ENCODE measurements at places on chromosomes 4 and X.

- DNase-seq, result no peak
Measured at GRCh38 chr4:2457481-2458295, 11.2 kb upstream of the RNF4 start.

- DNase-seq, result peak; percentile 58
Measured at GRCh38 chr4:38387819-38388218, 276.2 kb upstream of the KLF3 start.

DNA sequence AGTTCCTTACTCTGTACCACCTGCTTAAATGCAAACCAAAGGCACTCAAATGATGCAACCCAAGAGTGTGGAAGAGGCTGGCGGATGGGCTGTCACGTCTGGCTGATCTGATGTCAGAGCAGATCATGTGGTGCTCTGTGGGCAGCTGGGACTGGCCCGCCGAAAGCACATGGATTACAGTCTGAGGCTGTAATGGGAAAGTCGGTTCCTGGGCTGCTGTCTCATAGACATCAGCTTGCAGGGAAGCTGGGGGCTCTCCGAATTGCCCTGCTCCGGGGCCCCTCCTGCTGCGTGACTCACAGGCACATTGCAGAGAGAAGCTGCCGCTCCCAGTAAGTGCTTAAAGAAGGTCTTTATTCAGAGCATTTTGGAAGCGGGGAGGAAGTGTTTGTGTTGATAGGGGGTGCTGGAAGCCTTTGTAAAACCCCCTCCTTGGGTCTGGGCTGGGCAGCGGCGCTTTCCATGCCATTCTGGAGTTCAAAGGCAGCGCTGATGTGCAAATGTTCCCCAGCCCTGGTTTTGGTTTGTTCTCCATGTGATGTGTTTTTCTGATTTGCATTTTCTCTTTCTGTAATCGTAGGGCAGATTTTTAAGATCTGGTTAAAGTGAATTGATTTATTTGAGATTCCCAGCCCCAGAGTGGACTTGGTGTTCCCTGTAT lies 181.1 kb downstream of the LARP7 start:
- peak; percentile 85 for DNase-seq

DNA sequence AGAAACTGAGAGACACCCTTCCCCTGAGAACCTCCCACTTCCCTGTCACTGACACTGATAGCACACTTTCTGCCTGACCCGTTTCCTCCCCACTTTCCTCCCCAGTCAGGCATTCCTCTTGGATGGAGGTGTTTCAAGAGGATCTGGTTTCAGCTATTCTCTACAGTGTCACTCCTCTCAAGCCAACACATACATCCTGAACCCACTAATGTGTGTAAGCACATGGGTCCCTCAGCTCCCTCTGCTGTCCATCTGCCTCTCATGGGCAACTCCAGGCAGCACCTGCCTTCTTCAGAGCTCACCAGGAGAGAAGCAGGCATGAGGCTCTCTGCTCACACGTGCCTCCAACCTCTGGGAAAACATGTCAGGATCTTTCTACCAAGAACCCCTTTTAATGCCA lies 207.6 kb downstream of the NAF1 start:
- DNase-seq, result no peak

GRCh38 chr4:139666735-139667281 lies 1.2 kb downstream of the MGST2 start:
- peak; percentile 52 for DNase-seq

- DNase-seq, result no peak
Measured at GRCh38 chrX:100964362-100964761, 5.1 kb upstream of the ARL13A start.

- DNase-seq, result no peak
Measured at GRCh38 chr4:39103291-39103690, 41.3 kb downstream of the KLHL5 start.

GRCh38 chr4:57102050-57102624 lies 8.0 kb downstream of the IGFBP7 start:
- DNase-seq, result peak; percentile 86

DNA sequence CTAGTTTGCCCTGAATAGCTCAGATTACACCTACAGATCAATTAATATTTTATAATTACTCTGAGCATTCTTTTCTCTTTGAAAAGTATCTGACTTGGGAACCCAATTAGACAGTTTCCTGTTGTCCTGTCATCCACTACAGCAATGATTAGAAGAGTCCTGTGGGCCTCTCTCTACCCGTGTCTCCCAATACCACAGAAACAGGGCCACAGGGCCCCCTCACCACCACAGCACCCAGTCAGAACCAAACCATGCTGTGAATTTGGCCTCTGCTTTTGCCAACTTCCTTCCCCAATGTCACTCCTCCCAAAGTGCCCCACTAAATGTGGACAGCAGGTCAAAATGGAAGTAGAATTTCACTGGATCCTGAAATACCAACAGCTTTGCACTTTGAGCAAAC lies 10.3 kb downstream of the USP46 start:
- DNase-seq, result no peak

DNA sequence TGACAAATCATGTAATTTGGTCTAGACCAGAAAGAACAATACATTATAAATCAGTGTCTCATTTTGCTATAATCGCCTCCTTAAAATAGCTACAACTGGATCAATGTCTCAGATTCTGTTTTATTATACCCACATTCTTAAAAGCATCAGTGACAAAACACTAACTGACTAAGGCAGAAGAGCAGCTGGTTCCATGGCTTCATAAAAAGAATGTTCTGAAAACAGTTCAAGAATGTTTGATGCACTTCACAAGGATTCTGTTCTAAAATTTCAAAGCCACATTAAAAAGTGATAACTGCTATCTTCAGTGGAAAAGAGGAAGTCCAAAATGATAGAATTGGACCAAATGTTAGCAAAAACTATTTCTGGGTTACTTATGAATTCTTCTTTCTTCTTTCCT lies 69.8 kb downstream of the COL25A1 start:
- no peak for DNase-seq

DNA sequence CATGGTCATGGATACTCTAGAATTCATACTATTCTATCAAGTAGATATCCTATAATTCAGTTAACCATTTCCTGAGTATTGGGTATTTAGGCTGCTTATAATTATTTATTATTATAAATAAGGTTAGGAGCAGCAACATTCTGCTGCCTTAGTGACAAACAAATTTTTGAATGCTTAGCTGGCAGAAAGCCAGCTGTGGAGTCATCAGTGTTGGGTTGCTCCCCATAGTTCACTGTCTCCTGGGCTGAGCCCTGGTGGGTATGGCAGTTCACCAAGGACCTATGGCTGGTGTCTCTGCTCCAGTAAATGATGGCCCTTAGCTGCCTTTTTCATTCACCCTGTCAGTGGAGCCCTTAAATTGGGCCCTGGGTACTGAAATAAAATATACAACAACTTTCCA lies 61.8 kb downstream of the SMARCA5 start:
- no peak for DNase-seq

DNA sequence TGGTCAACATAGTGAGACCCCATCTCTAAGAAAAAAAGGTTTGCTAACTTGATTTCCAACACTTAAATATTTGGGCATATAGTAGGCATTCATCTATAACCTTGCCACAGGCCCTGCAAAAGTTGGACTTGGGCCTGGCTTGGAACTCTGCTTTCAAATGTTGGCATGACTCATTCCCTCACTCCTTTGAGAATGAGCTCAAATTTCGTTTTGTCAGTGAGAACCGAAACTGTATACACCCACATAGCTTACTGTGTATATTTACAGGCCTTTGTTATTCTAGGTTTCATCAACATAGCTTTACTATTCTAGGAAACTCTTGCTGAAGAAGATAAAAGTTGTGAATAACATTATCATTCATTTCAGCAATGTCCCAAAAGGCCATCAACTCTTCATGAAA lies 88.7 kb upstream of the ELOVL6 start:
- peak; percentile 78 for DNase-seq

DNA sequence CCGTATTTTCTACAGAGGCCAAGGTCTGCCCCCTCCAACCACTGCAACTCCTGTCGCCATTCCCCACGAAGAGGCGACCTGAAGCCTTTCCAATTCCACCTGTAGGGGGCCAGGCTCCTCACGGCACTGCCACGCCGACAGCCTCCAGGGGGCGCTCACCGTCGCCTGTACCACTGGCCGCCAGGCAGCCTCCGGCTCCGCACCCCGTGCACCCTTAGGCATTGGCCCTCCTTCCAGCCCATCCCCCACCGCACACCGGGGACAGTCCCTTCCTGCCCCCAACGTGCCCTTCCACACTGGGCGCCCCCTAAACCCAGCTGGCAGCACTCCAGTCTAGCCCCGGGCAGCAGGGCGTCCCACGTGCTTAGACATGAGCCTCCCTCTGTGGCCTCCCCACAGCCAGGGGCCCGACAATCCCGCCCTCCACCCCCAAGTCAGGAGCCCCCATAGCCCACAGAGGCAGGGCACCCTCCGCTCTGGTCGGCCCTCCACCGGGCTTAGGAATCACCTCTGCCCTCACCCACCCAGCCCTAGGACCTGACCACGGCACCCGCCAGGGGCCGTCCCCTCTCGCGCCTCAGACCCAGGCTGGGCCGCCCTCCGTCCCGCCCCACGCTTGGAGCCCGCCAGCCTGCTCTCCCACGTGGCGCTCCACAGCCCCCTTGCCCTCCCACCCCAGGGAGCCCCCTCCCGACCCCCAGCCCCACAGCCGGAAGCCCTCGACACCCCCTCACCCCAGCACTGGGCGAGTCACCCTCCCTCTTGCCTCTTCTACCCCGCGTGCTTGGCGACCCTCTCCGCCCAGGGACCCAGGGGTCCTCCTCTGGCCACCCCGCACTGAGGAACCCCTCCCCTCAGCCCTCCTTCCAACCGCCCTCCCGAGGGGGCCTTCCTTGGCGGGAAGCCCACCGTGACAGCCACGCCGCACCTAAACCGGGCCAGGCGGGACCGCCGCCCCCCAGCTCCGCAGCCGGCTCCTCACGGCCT lies 711 bp downstream of the PNMA6E start:
- DNase-seq, result no peak

GRCh38 chr4:114229706-114230105 lies 250.3 kb upstream of the ARSJ start:
- DNase-seq, result no peak

Measured in fibroblast of the aortic adventitia (primary cell).